Activated CD4-positive, alpha-beta T cell treated with anti-CD3 and anti-CD28 coated beads, Interleukin-2, amount 10 ng/mL, durations not matched to agents 24 days and 14 days (primary cell): ENCODE measurements at places on chromosomes 1 and 21. TPM values are rescaled to one million over a fixed set of nuclear protein-coding genes. Genes with fewer than 3 reads are reported as not detected.

DNA sequence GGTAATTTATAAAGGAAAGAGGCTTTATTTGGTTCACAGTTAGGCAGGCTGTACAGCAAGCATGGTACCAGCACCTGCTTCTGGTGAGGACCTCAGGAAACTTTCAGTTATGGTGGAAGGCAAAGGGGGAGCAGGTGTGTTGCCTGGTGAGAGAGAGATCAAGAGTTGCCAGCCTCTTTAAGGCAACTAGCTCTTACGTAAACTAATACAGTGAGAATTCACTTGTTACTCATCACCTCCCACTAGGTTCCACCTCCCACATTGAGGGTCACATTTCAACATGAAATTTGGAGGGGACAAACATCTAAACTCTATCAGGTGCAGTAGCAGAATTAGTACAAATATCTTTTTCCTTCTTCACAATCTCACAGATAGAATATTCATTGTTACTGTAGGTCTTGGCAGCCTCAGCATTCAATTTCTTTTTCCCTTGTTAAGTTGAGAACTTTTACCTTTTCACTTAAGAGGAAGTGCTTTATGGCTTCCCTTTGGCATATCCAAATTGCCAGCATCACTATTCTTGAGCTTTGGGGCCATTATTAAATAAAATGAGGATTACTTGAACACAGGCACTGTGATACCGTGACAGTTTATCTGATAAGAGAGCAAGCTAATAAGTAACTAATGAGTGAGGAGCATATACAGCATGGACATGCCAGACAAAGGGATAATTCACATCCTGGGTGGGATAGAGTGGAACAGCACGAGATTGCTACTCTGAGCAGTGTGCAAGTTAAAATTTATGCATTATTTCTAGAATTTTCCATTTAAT is 48.4 kb downstream of the MAGI3 start:
- H3K36me3 ChIP-seq = no peaks in the 10 kb centered on the region
- H3K27ac ChIP-seq = no peak overlapping the region
- no peaks in the 10 kb centered on the region for H3K27me3 ChIP-seq
- no peak for DNase-seq
- no peaks in the 10 kb centered on the region for H3K4me1 ChIP-seq
- no peak overlapping the region for H3K4me3 ChIP-seq

- DNase-seq = no peak
- H3K4me3 ChIP-seq = no peak overlapping the region
- no peaks in the 10 kb centered on the region for H3K36me3 ChIP-seq
- H3K4me1 ChIP-seq = no peaks in the 10 kb centered on the region
Observed at GRCh38 chr1:216521477-216521876, 98.2 kb upstream of the USH2A start.

The MROH9 gene
- total RNA-seq = not detected in 2 replicates

- peaks cover 4% of the 10 kb centered on the region for H3K4me1 ChIP-seq
- no peak for DNase-seq
- H3K27me3 ChIP-seq = no peaks in the 10 kb centered on the region
Observed at GRCh38 chr1:222696741-222697140, 15.6 kb downstream of the AIDA start.

The PSMB4 gene
- 452 and 456 TPM in 2 replicates for total RNA-seq

The RGS2 gene
- total RNA-seq = 5.2 and 6.7 TPM in 2 replicates

DNA sequence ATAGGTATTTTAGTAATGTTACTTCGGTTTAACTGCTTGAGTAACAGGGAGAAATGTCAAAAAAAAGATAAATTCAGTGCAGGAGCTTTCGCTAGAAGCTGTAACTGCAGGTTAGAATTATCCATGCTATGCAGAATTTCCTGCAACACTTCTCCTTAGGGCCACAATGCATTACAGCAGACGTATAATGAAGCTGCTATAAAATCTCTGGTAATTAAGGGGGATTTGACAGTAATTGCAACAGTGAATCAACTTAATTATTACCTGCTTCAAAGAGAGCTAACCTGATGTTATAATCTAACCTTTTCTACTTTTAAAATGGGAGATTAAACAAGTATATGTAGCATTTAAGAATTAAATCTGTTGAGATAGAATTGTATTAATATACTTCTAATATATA is 92.6 kb downstream of the ATG4C start:
- no peaks in the 10 kb centered on the region for H3K4me1 ChIP-seq
- no peak overlapping the region for H3K4me3 ChIP-seq
- peaks cover 19% of the 10 kb centered on the region for H3K27me3 ChIP-seq

DNA sequence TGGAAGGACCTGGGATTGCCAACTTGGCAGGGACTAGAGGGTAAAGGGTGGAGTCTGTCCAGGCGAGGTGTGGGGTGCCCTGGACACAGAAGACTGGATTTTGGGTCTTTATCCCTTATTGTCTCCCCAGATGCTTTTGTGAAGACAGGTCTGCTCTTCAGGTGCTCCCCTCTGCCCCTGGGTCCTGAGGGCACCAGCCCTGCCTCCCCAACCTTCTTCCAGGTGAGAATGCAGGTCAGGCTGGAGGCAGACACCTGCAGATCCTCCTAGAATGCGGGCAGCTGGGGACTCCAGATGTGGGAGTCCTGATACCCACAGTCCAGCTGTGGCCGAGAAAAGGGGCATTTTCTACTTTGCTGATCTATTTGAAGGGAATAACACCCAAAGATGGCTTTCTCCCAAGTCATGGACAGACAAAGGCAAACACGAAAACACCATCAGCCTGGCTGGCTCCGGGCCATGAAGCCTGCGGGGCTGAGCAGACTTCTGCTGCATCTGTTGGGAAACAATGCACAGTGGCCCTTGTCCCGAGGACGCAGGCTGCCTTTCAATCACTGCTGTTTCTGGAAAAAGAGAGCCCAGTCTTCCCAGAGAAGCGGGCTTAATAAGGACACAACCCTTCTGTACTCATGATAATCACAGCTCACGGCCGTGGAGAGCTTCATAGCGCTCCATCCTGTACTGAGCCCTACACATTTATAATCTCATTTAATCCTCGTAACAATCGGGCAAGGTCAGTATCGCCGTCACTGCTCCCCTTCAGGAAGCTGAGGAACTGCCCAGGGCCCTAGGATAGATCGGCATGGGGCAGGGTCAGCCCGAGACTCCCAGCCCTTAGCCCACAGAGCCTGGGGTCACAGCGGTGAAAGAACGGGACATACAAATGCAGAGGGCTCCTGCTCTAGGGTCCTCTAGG is 62.0 kb upstream of the ABCG1 start:
- peaks cover 10% of the 10 kb centered on the region for H3K4me1 ChIP-seq
- H3K27me3 ChIP-seq = no peaks in the 10 kb centered on the region
- no peaks in the 10 kb centered on the region for H3K36me3 ChIP-seq
- DNase-seq = no peak
- no peak overlapping the region for H3K4me3 ChIP-seq
- no peak overlapping the region for H3K27ac ChIP-seq

- H3K4me3 ChIP-seq = no peak overlapping the region
- no peaks in the 10 kb centered on the region for H3K36me3 ChIP-seq
- H3K27me3 ChIP-seq = peaks cover 6% of the 10 kb centered on the region
- H3K4me1 ChIP-seq = no peaks in the 10 kb centered on the region
- no peak overlapping the region for H3K27ac ChIP-seq
Observed at GRCh38 chr1:173023343-173023742, 27.4 kb downstream of the TNFSF18 start.

DNA sequence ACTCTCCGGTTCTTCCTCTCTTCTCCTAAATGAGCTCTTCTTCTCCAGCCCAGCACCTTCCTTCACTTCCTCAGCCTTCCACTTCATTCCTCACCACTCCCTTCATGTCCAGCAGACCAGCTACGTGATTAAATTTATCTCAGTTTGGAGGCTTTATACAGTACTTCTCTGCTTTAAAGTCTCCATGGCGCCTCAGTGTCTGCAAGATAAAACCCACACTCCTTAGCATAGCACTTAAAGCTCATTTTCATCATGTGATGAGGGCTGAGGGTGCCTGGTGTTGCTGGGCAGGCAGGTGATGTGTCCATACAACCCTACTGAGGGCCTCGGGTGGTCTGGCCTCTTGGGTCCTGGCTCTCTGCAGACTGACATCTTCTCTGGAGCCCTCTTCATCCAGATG is 7.7 kb downstream of the SLC5A9 start:
- no peak overlapping the region for H3K27ac ChIP-seq
- peaks cover 1% of the 10 kb centered on the region for H3K27me3 ChIP-seq
- H3K4me1 ChIP-seq = no peaks in the 10 kb centered on the region
- H3K4me3 ChIP-seq = no peak overlapping the region

GRCh38 chr1:14263225-14263624 is 335.3 kb upstream of the KAZN start:
- no peaks in the 10 kb centered on the region for H3K4me1 ChIP-seq
- H3K4me3 ChIP-seq = no peak overlapping the region
- no peak for DNase-seq
- no peak overlapping the region for H3K27ac ChIP-seq
- H3K36me3 ChIP-seq = no peaks in the 10 kb centered on the region

- no peaks in the 10 kb centered on the region for H3K4me1 ChIP-seq
- DNase-seq = no peak
- H3K36me3 ChIP-seq = peaks cover 50% of the 10 kb centered on the region
- H3K27ac ChIP-seq = no peak overlapping the region
- H3K27me3 ChIP-seq = no peaks in the 10 kb centered on the region
- H3K4me3 ChIP-seq = no peak overlapping the region
Observed at GRCh38 chr1:16298653-16299052, 53.6 kb downstream of the FBXO42 start.
